ENCODE measurements at places on chromosomes 1 and 21.

GRCh38 chr1:54037476-54037875, 15.5 kb downstream of the TMEM59 start:
- no peak for DNase-seq

- no peak for DNase-seq
Measured at GRCh38 chr1:29685387-29685786, 449.1 kb downstream of the PTPRU start.

DNA sequence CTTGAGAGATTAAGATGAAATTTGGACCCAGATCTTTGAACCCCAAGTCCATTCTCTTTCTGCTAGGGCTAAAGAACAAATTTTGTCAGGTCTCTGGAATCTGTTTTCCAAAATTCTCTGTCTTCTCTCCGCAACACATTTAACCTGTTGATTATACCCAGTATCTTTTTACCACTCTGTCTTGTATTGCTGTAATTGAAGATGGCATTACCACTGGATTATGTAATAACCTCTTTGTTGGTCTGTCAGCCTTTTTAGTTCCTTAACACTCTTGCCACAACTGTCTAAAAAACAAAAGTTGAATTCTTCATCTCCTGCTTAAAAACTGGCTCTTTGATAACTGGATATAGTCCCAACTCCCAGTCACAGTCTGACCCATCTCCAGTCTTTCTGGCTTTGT, 3.0 kb downstream of the SRP9 start:
- DNase-seq, result no peak

DNA sequence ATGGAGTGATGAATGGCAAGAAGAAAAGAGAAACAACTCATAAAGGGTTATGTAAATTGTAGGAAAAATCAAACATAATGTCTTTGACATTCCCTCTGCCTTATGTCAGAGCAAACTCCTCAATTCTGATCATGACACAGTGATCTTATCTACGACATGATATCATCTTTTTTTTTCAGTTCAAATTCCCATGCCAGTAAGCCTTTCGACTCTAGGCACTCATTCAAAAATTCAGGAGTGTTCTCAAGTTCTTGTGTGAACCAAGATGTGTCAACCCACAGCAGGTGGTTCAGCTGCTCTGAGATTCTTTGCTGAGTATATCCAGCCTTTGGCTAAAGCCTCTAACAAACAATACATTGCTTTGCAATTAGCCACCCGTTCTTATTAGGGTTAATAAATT, 97.1 kb upstream of the ESRRG start:
- no peak for DNase-seq

- no peak for DNase-seq
Measured at GRCh38 chr1:233242827-233243483, 52.6 kb downstream of the PCNX2 start.

DNA sequence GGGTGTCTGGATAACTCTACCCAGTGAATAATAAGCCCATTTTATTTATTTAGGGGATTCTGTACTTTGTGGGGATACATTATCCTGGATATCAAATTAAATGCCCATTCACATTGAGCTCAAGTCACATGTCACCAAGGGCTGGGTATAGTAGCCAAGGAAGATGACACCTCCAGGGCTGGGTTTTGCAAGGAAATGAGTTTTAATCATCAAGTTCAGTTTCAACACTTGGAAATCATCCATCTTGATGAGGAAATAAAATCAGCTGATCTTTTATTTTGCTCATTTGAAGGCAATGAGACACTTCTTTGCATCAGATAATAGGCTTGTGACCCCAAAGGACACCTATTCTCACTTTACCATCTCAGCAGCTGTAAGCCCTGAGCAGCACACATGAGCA, 80.0 kb upstream of the TNR start:
- no peak for DNase-seq

Data from NCI-H1417 treated with DMSO at 0.1 percent for 48 hours (cell line).